Activated CD4-positive, alpha-beta memory T cell treated with anti-CD3 and anti-CD28 coated beads for 36 hours (primary cell): ENCODE measurements at places on chromosomes 2 and 18. TPM values are rescaled to one million over a fixed set of nuclear protein-coding genes. Genes with fewer than 3 reads are reported as not detected.

The C18orf32 gene
- total RNA-seq = 26.5 TPM

The RNMT gene
- total RNA-seq = 43.6 TPM

The ZC3H6 gene
- 14.4 TPM for total RNA-seq

DNA sequence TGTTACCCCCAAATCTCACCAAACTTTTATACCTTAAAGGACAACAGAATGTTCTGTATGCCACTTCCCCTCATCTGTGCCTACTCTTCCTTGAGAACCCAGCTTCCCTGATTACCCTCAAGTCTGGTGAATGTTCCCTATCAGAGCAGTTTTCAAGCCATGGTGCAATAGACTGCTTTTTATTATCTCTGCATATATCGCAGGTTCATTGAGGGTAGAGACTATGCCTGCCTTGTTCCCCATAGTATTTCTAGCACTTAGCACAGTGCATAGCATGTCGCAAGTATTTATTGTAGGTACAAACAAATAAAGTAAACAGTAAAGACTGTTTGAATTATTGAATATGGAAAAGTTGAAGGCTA lies 146.6 kb downstream of the HAUS1 start:
- peaks cover 55% of the 10 kb centered on the region for H3K4me1 ChIP-seq
- DNase-seq = no peak
- no peaks in the 10 kb centered on the region for H3K27me3 ChIP-seq
- H3K27ac ChIP-seq = peak overlapping the region; percentile 79
- H3K4me3 ChIP-seq = peak overlapping the region; percentile 42

DNA sequence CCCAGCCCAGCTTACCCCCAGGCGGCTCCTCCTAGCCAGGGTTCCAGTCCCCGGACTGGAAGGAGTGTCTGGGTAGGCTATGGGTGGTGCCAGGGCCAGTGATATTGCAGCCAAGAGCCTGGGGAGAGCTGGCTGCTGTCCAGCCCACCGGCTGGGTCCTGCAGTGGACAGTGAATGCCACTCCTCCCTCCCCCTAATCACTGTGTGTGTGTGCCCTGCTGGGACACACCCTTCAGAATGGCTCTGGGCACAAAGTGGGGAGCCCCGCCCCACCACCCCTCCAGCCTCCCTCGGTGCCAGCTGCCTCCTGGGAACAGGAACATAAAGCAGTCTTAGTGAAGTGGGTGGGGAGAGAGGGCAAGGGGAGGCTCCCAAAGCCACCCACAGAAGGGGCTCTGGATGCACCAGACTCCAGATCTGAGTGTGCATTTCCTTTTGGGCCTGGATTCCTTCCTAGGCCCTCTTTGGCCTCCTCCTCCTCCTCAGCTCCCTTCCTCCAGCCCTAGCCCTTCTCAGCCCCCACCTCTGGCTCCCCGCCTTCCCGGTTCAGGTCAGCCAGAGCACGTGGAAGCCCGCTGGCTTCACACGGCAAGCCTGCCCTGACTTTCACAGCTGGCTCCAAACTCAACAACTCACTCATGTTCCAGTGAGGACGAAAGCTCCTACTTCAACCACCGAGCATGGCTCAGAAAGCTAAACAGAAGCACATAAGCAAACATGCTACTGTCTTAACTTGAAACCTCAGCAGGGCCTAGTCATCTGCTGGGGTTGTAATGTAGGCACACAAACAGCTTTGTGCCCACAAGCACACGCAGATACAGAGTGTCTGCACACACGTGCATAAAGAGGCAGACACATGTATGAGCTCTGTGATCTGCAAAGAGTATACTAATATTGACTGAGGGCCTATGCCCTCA lies 209.2 kb upstream of the SMAD2 start:
- DNase-seq = no peak
- H3K4me3 ChIP-seq = no peak overlapping the region
- peaks cover 10% of the 10 kb centered on the region for H3K4me1 ChIP-seq
- peaks cover 39% of the 10 kb centered on the region for H3K27me3 ChIP-seq

GRCh38 chr2:27001950-27002349 lies 30.8 kb upstream of the TMEM214 start:
- peaks cover 4% of the 10 kb centered on the region for H3K27me3 ChIP-seq
- no peaks in the 10 kb centered on the region for H3K4me1 ChIP-seq
- H3K36me3 ChIP-seq = no peaks in the 10 kb centered on the region
- no peak overlapping the region for H3K27ac ChIP-seq
